ENCODE measurements at places on chromosomes 4 and X.

DNA sequence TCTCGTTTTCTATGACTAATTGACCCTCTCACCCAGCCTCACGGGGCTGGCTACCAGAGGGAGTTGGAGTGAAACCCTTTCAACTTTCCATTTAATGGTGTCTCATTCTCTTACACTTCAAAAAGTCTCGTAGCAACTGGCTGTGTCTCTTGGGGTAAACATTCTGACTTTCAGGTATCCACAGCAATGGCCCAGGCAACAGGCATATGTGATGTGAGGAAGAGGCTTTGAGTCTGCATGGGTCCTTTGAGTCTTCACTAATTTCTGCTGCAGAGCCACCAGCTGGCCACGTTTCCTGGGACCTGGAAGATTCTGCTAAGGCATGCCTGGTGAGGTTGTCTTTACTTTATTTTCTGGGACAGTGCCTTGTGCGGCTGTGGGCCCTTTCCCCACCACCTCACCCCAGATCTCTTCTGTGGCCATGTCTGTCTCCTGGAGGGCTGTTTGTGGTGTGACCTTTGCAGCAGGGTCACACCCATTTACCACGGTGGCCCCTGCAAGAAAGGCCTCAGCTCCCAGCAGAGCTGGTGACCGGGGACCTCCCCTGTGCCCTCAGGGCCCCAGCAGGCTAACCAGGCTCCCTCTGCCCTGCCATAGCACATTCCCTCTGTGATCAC lies 112.5 kb upstream of the FRG1 start:
- DNase-seq: no peak

DNA sequence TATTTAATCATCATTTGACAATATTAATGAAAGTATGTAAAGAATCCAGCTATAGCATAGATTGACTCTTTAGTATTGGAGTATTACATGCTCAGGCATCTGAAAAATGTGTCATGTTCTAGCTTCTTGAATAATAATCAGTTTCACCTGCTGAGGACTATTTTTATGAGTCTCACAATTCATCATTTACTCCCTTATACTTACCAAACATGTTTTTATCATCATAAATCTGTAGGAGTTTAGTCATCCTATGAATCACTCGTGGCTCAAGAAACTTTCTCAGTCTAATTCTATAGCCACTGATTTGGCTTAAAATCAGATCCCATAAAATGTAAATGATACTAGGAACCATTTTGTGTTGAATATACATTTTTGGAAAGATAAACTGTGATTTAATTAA lies 1616.1 kb downstream of the C4orf33 start:
- DNase-seq: no peak

DNA sequence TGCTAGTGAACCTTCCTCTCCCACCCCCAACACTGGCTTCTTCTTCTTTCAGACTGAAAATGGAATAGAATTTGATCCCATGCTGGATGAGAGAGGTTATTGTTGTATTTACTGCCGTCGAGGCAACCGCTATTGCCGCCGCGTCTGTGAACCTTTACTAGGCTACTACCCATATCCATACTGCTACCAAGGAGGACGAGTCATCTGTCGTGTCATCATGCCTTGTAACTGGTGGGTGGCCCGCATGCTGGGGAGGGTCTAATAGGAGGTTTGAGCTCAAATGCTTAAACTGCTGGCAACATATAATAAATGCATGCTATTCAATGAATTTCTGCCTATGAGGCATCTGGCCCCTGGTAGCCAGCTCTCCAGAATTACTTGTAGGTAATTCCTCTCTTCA lies 14.7 kb downstream of the TNMD start:
- DNase-seq: no peak

- no peak for DNase-seq
Observed at GRCh38 chr4:85391589-85392410, 83.2 kb upstream of the ARHGAP24 start.

DNA sequence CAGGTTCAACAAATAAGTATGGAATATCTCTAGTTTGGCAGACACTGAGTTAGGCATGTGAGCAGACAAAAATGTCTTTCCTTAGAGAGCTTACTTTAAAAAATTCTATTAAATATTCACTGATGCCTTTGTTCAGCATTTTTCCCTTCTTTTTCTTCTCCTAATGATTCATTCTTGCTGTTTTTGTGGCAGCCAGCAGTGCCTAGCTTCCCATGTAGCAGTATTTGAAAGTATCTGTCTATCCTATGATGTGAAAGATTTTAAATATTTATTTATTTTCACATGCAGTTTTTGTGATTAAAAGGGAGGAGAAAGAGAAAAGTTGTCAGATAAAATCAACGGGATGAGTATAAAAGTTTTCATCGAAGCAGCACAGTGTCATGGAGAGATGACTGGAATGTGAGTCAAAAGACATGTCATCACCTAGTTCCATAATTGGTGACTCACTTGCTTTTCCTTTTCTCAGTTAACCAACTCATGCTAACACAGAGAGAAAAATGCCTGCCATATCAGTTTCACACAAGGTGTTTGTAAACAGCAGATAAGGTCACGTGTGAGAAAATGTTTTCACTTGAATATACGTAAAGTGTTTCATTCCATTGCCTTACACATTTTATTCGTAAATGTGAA lies 69.8 kb downstream of the BMPR1B start:
- DNase-seq: peak; percentile 40

GRCh38 chr4:83150653-83151330 lies 36.3 kb upstream of the PLAC8 start:
- no peak for DNase-seq

GRCh38 chr4:10461091-10461849 lies 4.0 kb upstream of the ZNF518B start:
- no peak for DNase-seq

DNA sequence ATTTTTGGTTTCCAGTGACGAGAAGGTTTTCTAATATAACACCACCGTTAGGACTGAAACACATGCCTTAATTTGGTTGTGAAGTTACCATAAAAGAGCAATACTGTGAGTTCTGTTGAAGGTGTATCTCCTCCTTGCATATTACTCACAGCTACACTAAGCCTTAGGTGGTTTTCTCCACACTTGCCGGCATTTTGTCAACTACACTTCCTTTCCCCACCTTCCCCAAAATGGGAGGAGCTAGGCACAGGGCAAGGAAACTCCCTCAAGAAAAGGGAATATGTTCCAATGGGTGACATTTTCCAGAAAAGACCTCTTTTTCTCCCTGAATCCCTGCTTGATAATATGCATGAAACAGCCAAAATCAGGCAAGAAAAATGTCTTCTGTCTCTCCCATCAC lies 44.8 kb downstream of the RELL1 start:
- no peak for DNase-seq

Data from AG09309 (cell line).